Activated T-cell treated with anti-CD3 and anti-CD28 coated beads for 48 hours (primary cell): ENCODE measurements at places on chromosomes 6 and 20.

- DNase-seq: no peak
Measured at GRCh38 chr6:135830452-135830881, 21.0 kb upstream of the PDE7B start.

DNA sequence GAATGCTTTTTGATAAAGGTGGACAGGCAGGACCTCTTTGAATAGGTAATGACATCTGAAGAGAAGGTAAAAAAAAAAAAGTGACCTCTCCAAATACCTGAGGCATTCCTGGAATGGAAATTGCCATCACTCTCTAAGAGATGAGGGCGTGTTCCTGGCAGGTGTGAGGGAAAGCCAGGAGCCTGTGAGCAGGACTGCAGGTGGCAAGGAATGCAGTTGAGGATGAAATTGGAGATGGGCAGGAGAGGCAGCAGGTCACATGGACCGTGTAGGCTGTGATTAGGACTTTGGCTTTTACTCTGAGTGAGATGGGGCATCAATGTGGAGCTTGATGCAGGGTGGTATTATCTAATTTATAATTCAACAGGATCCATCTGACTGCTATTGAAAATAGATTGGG lies 227.4 kb downstream of the LRFN2 start:
- DNase-seq: no peak

DNA sequence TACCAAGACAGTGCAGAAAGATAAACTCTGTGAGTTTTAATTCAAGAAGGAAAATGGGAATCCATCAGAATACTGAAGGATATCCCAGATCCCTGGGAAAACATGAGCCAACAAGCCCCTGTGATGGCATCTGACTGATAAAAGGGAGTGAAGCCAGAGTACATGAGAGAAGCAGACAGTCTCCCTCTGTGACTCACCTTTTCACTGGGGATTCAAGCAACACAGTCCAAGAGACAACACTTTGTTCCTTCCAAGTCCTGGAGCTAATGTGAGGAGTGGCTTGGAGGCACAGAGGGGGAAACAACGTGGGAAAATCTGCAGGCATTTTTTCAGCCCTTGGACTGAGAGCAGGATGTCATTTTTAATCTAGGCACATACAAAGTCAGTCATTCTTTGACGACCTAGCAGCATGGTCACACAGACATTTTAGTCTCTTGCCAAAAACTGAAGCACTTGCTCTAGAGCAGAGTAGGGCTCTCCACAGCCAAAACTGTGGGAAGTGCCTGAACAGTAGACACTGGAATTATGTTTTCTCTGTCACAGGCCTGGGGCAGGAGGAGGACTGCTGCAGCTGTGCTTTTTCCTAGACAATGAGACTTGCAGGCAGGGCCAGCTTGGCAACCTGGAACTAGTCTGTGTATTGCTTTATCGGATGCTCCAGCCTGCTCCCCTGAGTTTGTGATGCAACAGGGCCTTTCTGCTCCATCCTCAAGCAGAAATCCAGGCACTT lies 465.0 kb upstream of the GJE1 start:
- DNase-seq: no peak

DNA sequence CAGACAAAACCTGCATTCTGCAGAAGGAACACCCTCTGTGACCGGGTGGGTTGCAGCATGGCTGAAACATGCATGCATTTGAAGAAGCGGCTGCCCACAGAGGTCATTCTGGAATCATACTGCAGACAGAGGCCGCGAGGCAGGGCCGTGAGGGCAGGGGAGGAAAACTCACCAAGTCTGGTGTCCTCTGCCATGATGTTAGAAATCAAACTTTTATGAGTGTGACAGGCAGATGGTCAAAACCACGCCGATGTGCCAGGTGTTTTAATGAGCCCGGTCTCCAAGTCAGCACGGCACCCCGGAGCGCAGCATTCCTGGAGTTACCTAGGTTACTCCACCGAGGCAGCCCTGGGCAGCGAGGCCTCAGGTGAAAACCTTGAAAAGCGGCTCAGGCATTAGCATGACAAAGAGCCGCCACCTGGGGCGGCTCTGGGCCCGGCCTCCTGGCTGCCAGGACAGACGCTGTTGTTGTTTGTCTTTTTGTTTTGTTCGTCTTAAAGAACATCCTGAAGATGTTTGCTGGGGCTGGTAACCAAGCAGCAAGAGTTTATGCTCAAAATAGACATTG lies 255.6 kb downstream of the ERMARD start:
- DNase-seq: no peak

- no peak for DNase-seq
Measured at GRCh38 chr6:57019434-57019833, 27.1 kb upstream of the KIAA1586 start.

- DNase-seq: no peak
Measured at GRCh38 chr20:51217347-51218045, 194.6 kb upstream of the KCNG1 start.

- no peak for DNase-seq
Measured at GRCh38 chr6:74756923-74757322, 448.9 kb downstream of the COL12A1 start.

DNA sequence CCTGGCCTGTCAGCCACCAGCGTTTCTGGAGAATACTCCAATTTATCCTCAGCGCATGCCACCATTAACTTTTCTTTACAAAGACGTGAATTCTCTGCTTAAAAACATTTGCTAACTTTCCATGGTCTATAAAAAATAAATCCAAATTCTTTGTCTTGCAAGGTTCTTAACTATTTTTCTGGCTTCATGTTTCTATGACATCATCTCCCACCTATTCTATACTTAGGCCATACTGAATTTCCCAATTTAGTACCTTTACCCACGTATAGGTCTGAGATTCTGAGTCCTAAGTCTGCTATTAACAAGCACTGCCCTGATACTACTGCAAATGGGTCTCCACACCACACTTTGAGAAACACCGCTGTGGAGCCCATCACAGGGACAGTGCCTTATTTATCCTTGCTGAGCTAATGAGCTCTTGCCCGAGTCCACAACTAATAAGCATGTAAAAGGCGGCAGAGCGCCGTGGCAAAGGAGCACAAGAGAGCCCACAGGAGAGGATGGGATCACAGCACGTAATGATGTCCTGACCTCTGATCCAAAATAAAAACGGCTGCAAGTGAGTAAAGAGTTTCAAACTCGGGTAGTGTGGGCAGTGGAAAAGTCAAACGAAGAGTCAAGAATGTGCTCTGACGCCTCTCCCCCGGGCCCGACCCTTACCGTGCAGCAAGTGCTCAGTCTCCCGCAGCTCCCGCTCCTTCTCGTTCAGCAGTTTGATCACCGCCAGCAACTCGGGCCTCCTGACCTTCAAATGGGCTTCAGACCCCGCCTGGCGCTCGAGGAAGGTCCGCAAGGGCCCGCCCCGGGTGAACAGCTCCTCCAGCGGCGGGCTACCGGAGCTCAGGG lies 519 bp downstream of the MTRF1L start:
- DNase-seq: no peak

DNA sequence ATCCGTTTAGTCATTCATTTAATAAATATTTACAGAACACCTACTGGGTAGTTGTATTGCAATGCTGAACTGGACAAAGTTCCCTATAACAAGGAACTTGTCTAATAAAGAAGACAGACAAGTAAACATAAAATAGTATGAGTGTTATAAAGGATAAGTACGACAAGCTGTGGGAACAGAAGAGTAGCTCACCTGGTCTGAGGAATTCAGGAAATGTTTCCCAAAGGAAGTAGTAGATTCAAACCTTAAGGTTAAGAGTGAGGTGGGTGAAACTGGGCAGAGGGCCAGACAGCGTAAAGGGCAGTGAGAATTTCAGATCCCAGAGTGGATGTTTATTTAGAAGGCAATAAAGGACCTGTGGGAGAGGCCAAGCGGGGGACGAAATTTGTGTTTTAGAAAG lies 72.3 kb upstream of the CD2AP start:
- DNase-seq: no peak

- no peak for DNase-seq
Measured at GRCh38 chr6:56652994-56653393, 10.3 kb upstream of the DST start.

DNA sequence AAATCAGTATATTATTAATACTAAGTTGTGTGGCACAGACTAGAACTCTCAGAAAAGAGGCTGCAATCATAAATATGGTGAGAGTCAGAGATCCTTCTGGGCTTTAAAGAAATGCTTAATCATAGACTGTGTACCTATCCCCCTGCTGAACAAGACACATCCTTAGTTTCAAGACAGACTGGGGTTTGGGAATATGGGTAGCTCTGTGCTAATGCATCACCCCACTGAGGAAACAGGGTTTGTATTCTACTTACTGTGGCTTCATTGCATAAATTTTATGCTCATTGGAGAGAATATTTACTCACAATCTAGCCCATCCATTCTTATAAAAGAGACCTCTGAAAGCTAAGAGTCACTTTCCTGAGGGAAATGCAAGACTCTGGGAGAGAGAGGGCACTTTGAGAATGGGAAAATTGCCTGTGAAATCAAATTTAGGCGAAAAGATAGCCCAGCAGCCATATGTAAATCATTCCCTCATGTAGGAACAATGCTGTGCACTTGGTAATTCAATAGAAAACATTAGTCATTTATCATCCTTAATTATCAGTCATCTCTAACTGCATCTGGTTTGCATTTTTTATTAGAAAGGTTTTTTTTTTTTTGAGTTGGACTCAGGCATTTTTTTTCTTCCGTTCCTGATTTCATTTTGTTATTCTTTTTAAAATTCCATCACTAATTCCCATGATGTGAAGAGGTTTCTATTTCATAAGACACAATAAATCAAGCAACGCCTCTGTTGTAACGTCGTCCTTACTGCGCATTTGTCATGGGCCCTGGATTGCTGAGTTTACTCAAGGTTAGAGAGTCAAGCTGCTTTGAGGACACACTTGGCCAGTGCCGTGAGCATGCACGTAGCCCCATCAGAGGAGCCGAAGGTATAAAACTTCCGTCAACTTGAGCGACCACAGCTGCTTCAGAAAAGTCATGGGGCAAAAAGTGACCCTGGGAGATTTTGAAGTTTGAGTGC lies 91.8 kb downstream of the TRMT11 start:
- no peak for DNase-seq

DNA sequence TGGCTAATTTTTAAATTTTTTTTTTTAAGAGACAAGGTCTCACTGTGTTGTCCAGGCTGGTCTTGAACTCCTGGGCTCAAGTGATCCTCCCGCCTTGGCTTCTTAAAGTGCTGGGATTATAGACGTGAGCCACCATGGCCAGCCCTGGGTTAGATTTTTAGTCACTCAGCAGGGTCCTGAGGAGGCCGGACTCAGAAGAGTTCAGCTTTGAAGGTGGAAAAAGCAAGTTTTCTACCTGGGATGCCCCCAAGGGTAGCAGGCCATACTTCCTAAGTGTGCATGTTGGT lies 44.2 kb downstream of the FGD2 start:
- no peak for DNase-seq

- DNase-seq: no peak
Measured at GRCh38 chr6:132663661-132664060, 4.7 kb upstream of the TAAR1 start.

DNA sequence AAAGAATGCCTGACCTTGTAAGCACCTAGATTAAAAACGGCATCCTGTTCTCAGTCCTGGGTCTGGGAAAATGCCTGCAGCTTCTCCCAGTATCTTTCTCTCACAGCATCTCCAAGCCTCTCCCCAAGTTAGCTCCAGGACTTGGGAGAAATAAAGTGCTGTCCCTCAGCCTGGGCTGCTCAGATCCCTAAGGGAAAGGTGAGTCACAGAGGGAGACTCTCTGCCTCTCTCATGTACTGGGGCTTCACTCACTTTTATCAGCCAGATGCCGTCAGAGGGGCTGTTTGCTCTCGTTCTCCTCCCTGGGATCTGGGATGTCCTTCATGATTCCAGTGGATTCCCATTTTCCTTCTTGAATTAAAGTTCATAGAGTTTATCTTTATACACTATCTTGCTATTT lies 293.6 kb downstream of the COL12A1 start:
- DNase-seq: no peak

- DNase-seq: peak; percentile 55
Measured at GRCh38 chr6:34027445-34027936, 118.4 kb downstream of the GRM4 start.

DNA sequence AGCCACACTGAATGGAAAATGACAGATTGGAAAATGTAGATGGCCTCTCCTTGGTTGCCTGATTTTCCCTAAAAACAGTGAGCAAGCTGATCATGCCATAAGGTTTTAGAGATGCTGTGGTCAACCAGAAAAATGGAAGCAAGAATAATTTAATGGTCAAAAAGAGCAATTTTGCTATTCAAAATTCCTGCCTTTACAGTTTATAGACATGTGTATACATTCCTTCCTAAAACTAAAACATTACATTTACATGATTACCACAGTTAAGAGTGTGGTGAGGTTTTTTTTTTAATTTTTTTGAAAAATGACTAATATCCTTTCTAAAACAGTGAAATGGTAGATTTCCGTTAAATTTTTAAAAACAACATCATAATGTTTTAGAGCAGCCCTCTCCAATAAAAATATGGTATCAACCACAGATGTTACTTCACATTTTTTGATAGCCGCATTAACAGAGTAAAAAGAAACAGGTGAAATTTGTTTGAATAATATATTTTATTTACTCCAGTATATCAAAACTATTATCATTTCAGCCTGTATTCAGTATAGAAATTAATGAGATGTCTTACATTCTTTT lies 407.0 kb upstream of the SOX4 start:
- DNase-seq: no peak

DNA sequence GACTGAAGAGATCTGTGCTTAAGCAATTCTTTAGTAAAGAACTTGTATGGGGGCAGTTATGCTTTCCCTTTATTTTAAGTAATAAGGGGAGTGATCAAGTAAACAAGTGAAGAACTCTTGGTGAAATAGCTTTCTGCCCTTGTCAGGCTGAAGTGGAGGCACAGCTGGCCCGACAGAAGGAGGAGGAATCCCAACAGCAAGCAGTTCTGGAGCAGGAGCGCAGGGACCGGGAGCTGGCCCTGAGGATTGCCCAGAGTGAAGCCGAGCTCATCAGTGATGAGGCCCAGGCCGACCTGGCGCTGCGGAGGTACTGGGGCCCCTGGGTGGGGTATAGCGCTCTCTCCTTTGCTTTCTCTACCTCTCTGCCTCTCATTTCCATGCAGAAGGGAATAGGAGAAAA lies 143.3 kb downstream of the MYO6 start:
- DNase-seq: no peak

DNA sequence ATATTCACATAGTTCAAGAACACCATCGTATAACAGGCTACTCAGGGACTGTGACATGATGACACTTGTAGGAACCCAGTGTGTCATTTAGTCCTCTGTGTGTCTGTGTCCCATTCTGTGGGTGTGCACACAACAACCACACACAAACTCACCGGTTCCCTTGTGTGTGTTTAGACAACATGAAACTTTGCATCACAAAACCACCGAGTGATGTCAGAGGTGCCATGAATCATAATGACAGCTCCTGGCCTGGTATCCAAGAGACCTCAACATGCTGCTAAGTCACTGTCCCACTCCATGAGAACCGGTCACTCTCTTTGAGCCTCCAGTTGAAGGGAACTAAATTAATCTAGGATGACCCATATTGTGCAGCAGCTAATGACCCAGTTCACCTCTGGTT lies 421.3 kb downstream of the PREX1 start:
- DNase-seq: peak; percentile 12
